ENCODE measurements at places on chromosomes 13 and 19.

DNA sequence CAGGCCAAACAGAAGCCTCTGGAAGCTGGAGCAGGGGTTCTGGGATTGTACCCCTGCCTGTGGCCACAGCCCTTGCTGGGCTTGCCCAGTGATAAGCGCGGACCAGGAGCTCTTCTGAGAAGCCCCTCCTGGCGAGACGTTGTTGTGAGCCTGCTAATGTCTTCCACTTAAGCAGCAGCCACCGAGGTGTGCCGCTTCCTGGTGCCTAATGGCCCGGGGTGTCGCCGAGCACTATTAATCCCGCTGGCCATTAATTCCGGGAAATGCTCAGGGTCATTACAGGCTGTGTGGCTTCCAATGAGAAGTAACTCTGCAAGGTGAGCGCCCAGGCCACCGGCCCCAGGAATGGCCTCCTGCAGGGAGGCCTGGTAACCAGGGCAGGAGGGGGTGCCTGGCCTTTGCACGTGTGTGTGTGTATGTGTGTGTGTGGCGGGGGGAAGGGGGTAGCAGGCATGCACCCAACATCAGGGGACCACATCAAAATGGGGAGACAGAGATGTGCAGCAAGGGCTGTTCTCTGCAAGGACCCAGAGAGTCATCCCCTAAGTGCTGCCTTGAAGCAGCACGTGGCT lies 175.0 kb downstream of the URI1 start:
- no peak for DNase-seq

GRCh38 chr13:75645141-75645540 lies 9.0 kb downstream of the LMO7 start:
- DNase-seq, result no peak

GRCh38 chr13:39274739-39275325 lies 236.6 kb downstream of the NHLRC3 start:
- no peak for DNase-seq

GRCh38 chr19:4386041-4386782 lies 14.1 kb downstream of the SH3GL1 start:
- peak; percentile 52 for DNase-seq

- no peak for DNase-seq
These were observed 15.6 kb upstream of the RNASEH2B start for GRCh38 chr13:50894012-50894411.

DNA sequence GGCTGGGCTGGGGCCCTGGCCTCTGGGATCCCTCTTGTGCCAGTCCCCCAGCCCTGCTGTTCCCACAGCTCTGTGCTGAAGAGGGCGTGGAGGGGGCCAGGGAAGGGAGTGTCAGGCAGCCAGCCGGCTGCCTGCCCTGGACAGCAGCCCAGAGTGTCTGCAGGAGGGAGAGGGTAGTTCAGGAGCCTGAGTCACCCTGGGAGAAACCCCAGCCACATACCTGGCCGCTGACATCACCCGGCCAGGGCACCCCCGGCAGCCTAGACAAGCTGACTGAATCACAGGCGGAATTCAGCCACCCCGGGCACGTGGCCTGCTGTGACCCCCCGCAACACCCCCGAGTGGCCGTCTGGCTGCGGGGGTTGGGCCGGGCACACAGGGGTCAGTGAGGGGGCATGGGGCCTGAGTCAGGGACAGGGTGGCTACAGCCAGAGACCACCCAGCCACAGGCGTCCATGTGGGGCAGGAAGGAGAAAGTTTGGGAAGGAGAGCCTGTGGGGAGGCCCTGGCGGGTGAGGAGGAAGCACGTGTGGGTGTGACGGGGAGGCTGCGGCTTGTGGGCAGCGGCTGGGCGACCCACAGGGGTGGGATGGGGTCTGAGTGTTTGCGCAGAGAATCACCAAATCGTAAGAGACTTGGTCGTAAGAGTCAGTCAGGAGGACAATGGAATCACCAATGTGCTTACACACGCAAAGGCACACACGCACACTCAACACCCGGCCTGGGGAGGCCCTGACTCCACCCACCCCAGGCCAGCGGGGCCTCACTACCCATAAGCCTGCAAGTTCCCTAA lies 11.9 kb upstream of the FOSB start:
- DNase-seq, result peak; percentile 98

DNA sequence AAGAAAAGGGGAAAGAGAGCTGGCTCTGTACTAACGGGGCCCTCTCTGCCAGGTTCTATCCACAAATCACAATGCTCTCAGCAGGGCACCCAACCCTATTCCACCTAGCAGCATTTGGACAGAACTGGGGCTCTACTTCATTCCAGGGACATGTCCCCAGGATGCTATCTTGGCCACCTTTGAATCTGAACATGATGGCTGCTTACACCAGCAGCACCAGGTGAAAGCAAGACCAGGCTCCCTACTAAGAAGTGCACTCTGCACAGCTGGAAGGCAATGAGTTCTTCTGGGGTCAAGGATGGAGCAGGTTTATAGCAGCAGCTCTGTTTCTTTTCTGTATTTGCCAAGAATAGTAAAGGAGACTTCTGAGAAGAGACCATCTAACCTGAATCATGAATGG lies 222.4 kb downstream of the DACH1 start:
- DNase-seq, result no peak

- DNase-seq, result no peak
These were observed 5.3 kb downstream of the RGS9BP start for GRCh38 chr19:32680986-32681385.

GRCh38 chr19:11111771-11112144 lies 22.5 kb downstream of the LDLR start:
- DNase-seq, result no peak

GRCh38 chr19:4586691-4587090 lies 27.2 kb upstream of the SEMA6B start:
- DNase-seq, result no peak

DNA sequence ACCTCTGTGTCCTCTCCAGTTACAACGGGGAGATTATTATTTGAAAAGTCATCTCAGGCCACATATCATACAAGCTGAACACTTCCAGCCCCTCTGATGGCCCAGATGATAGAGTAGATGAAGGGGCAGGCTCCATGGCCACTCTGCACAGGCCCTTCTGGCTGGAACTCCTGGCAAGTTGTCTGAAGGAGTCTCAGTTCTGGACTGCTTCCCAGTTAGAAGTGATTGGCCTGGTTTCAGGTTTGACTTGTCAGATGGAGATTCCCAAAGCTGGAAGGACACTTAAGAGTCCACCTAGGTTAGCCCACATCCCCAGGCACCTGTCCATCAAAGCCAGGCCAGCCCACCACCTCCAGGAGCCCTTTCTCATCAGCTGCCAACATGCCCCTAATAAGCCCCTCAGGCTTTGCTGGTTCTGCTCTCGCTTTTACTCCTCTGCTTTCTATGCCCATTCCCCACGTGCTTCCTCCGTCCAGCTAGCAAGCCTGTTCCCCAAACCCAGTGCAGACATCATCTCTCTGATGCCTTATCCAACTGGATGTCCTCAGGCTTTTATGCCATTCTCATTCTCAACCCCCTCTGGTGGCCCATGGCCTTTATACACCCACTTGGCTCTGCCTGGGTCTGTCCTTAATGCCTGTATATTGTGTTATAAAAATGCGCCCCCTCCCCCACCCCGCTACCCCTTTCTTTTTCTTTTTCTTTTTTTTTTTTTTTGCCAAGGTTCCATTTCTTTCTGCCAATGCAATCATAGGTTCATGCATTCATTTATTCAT lies 56.5 kb downstream of the HSPH1 start:
- peak; percentile 24 for DNase-seq

DNA sequence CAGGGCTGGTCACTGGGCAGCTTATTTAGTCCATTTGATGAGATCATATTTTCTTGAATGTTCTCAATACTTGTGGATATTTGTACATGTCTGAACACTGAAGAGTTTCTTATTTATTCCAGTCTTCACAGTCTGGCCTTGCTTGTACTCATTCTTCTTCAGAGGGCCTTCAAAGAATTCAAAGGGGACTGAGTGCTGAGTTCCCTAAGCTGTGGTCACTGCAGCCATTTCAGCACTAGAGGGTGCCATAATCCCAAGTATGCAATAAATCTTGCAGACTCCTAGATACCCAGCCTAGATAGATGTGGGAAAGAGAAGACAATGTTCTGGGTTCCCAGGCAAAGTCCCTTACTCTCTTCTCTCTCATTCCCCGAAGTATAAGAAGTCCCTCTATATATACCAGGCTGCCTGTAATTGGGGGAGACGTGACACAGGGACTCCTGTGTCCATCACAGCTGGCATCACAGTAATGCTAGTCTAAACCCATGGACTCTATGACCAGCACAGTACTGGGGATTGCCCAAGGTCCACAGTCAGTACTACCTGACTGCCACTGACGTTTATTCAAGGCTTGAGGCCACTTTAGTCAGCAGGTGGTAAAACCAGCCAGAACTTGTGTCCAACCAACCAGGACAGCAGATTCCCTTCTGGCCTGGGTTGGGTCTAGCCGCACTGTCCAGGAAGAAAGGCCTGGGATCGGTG lies 8.9 kb upstream of the VN1R1 start:
- DNase-seq, result peak; percentile 32

DNA sequence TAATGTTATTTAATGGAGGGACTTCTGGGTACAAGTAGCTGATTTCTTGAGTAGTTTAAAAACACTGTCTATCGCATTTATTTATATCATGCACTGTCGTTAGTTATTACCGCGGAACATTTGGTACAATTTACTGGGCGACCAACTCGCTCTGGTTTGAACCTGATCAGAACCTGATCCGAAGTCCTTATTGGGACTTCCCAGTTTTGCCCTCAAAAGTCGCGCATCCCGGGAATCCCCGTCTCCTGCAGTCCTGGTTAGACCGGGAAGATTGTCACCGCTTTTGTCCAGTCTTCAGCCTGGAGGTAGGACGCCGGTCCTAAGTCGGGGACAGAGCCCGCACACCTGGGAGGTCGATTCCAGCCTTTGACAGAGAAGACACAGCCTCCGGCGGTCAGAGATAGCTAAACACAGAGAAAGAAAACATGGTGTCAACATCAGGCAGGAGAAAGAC lies 694 bp downstream of the CLN5 start:
- peak; percentile 26 for DNase-seq

DNA sequence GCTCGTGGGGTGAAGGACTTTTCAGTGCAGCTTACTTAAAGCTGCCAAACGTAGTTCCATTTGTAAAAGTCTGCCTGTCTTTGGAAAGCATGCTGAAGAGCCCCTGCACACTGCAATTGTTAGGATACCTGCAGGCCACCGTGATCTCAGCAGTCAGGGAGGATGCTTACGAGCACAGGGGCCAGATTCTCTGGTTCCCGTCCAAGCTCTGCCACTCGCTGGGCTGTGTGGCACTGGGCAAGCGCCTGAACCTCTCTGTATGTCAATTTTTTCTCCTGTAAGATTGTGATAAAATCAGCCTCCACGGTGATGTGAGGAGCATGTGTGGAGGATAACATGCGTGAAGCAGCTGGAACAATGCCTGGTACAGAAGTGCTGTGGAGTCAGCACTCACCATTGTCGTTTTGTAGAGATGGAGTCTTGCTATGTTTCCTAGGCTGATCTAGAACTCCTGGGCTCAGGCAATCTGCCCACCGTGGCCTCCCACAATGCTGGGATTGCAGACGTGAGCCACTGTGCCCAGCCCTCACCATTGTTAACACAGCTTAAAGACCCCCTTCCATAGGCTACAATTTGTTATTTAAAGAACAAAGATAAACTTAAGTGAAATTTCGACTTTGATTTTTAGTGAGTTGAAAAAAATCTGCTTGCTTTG lies 3.5 kb downstream of the ADPRHL1 start:
- DNase-seq, result no peak

DNA sequence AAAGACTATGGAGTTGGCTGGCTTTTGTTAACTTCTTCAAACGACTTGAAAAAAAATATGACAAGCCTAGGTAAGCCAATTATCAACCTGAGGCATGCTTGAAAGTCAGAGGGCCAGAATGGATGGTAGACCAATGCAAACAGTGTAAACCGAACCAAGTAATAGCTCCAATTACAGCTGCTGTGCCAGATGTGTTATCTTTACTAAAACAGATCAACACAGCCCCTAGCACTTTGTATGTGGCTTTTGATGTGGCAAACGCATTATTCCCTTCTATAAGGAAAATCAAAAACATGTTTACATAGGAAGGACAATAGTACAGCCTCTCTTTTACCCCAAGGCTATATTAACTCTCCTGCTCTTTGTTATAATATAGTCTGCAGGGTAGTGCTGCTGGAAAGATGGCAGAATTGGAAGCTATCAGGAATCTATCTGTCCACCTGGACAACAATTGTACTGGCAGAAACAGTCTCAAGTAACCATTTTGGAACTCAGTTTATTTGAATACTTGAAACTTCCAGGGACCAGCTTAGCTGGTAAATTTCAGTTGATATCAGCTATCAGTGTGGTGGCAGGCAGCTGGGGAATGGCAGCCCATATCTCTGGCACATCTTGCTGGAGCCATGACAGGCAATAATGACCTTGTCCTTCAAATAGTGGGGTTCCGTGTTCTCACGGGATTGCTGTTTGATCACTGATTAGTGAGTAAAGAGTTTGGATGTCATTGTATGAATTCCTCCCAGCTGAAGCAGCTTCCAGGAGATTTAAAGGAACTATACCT lies 144.4 kb upstream of the WASF3 start:
- no peak for DNase-seq

DNA sequence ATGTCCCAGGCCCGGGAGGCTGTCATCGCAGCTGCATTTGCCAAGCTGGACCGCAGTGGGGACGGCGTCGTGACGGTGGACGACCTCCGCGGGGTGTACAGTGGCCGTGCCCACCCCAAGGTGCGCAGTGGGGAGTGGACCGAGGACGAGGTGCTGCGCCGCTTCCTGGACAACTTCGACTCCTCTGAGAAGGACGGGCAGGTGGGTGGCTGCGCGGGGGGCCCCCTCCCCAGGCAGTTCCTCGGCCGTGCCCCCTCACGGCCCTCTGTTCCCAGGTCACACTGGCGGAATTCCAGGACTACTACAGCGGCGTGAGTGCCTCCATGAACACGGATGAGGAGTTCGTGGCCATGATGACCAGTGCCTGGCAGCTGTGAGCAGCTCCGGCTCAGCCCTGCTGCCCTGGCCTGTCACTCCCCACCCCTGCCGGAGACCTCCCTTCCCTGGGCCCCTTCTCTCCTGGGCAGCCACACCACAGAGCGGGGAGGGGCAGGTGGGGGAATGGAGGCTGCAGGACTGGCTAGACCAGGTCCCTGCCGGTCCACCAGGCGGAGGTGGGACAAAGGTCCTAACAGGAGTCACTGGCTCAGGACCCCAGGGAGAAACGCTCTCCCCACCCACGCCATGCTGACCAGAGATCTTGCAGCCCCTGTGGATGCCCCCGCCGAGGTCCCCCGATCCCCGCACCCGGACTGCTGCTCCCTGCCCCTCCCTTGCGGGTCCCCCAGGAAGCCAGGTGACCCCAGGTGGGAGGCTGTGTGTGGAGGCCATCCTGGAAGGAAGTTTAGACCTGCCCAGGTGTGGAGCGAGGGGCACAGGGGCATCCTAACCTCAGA lies 1.1 kb downstream of the CAPS start:
- DNase-seq, result no peak

DNA sequence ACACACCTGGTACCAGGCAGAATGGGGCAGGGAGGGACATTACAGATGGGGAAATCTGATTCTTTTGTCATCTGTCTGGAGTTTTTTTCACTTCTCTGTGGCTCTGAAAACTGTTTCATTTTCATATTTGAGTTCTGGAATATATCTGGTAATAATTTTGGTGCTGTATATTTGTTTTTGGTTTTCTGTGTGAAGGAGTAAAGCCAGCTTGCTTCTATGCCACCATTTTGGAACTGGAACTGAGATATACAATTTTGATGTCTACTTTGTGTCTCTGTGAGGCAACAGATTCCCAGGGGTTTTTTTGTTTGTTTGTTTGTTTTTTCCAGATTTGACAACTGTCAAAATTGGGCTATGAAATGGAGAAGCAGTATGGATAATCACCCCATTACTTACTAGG lies 16.1 kb downstream of the CEACAM4 start:
- DNase-seq, result no peak

Data from fibroblast of mammary gland (primary cell).